ENCODE measurements at places on chromosomes 3 and 15.
A peak's percentile ranks its signal among the peaks of the same experiment; 100 is the strongest.

- DNase-seq, result no peak
These were observed 29.7 kb downstream of the STOML1 start for GRCh38 chr15:73962433-73962832.

DNA sequence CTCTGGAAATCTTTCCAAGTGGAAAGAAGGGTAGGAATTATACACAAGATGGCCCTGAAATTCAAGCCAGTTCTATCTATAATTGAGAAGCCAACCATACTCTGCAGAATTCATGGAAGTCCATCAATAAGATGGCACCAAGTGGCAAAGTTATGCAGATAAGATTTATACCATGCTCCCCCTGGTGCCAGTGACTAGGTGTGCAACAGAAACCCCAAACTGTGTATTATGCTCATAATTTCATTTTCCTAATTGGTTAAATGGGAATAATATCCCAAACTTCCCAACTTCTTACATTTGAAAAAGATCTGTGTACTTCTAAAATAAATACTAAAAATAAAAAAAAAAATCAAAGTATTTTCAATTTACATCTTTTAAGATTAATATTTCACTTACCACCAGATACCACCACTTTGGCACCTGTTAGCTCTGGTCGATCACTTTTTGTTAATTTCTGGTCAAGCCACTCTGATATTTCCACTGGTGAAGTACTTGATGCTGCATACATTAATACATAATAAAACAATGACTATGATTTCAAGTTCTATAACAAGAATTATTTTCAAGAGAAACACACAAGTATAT, 25.9 kb downstream of the ETFA start:
- peak; percentile 9 for DNase-seq

DNA sequence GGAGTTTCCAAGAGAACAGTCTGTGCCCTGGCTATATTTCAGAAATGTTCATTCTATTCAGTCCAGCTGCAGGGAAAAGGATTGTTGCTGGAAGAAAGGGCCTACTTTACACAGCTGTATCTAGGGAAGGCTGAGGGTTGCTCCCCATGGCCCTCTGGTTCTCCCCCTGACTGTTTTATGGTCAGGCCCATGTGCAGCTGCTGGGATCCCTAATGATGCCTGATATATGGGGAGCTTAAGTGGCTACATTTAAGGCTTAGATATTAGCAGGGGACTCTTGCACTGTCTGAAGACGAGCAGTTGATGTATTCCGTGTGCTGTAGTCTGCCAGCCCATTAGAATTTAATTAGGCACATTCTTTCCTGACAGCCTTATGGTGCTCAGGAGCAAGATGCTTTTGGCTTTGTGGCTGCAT, 72.0 kb downstream of the FAM43A start:
- no peak for DNase-seq

- peak; percentile 45 for DNase-seq
These were observed 10.9 kb downstream of the CTDSPL start for GRCh38 chr3:37872413-37873160.

DNA sequence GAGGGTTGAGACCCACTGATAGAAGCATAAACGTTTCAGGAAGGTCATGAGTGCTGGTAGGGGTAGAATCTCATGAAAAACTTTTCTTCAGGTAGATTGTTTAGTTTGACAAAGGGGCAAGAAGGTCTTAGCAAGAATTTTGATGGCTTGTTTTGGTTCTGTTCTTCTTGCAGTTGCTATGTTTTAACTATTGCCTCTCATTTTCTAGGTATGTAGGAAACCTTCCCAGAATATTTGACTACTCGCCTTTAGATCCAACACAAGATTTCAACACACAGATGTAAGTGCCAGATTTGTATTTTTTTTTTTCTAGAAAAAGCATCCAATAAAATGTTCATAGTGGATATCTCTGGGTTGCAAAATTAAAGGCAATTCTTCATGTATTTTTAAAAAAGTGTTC, 77.1 kb downstream of the USP13 start:
- no peak for DNase-seq

GRCh38 chr15:42285034-42285433, 11.8 kb upstream of the TMEM87A start:
- DNase-seq, result peak; percentile 26

- DNase-seq, result no peak
These were observed 9.2 kb upstream of the MST1R start for GRCh38 chr3:49912881-49913281.

GRCh38 chr15:74710319-74711094, 14.7 kb upstream of the EDC3 start:
- DNase-seq, result no peak
